ENCODE measurements at places on chromosomes 3 and 15.

GRCh38 chr3:59788133-59788532 is 738.3 kb upstream of the CFAP20DC start:
- DNase-seq, result no peak

DNA sequence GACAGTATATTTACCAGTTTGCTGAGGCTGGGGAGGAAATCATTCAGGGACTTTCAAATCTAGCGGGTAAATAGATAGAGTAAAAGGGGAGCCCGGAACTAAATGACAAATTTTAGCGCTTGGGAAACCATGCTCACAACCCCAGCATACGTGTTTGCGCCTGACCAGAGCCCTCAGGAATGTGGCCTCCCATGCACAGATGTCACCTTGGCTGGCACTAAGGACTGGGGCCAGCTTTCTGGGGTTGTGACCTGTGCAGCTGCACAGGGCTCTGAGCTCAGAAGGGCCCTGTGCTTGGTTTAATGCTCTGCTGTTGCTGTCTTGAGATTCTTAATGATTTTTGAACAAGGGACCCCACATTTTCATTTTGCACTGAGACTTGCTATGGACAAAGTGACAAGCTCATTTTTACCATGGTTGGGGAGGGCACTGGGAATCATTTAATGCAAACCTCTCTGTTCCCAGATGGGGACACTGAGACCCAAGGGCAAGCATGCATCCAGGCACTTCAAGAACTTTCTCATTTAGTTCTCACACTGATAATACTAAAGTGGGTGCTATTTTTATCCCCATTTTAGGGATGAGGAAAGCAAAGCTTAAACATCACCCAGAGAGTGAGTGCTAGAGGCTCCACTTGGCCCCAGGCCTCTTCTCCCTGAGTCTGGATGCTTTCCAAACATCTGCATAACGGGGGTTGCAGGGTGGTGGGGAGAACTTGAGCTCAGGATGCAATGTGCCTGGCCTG is 44.1 kb upstream of the FAM107A start:
- no peak for DNase-seq

DNA sequence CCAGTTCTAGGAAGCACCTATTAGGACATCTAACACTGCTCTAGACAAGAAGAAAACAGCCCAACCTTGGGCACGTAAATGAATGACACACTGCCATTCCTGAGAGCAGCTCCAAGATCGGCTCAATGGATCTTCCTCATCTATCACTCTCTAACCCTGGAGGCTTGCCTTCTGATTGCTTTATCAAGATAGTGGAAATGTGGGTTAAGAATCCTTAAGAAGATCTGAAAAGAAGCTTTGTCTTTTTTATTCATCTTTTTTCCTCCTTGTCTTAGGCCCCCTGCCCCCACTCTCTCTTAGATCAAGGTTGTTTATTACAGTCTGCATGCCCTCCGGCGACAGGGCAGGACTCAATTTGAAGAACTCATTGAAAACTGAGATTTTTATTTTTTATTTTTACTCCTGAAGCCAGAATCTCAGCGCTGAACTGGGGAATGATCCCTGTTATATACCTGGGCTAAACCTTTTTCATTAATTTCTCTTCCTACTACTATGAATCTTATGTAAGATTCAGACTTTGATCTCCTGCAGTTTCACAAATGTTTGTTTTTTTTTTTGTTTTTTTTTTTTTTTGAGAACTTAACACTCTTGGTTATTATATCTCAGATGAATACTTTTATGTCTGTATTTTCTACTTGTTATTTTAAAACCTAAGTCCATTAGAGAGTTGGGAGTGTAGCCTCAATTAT is 219.5 kb downstream of the SV2B start:
- DNase-seq, result no peak

DNA sequence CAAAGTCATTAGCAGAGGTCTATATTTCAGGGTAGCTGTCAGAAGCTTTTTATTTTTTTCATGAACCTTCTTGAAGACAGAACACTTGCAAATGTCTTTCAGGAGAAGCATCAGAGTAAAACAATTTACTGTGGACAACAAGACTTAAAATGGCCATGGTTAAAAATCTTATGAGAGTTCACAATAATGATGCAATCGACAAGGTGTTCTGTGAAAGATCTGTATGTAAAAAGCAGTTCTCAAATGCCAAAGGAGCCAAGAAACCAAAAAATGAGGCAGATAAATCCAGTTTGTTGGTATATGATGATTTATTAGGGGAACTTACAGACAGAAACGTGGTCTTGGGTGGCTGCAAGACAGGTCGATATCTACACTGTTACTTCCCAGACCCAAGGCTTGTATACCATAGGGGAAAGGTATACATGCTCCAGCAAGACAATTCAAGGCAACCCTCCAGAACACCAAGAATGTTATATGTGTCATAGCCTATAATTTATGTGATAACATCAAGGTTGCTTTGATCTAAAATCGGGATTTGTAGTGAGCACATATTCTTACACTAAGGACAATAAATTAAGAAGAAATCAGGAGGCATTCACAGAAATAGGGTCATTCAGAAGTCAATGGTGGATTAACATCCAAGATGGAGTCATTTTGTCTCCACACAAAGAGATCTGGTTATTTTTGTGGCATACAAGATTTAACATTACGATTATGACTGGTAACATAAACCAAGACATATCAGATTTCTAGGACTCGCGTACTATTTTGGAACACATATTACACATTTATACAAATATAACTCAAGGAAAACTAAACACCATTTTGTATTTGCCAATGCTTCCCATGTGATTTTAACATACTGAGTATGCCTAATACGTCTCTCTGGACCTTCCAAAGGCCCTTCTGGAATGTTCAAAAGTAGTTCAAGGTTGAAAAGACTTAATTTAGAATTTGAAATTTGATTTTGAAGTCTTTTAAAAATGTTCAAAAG is 316.4 kb downstream of the THSD4 start:
- no peak for DNase-seq

DNA sequence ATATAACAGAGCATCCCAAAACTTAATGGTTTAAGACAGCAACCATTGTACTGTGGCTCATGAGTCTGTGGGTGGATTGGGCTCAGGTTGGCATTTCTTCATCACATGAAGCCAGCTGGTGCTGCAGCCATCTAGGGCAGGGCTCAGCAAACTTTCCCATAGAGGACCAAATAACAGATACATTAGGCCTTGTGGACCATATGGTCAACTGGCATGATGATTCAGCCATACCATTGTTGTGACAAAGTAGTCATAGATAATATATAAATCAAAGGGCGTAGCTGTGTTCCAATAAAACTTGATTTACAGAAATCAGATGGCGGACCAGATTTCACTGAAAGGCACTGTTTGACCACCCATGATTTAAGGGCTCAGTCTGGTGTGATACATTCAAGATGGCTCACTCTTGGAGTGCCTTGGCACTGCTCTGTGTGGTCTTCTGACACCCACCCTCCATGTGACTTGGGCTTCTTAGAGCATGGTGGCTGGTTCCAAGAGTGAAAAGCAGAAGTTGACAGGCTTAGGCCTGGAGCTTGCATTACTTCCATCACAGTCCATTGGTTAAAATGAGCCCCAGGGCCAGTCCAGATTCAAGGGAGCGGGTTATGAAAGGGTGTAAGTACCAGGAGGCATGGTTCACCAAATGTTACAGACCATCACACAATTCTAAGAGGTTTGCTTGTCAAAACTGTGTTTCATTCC is 40.8 kb upstream of the BHLHE40 start:
- no peak for DNase-seq
